Stimulated activated naive CD4-positive, alpha-beta T cell (primary cell): ENCODE measurements at places on chromosomes 3 and 15.

DNA sequence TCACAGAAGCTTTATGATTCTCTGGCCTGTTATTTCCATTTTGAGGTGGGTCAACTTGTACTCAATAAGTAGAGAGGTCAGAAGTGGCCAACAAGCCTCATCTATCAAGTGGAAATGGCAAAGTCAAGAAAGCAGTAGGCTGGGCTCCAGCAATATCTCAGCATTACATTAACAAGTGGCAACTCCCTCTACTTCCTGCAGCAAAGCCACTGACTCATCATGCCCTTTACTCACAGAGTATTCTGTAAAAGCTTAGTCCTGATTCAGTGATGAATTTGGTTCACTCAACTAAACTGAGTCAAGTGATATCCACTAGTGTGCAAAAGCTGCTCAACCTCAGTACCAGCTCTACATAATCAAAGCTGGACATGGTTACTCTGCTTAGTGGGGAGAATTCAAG is 954.6 kb downstream of the EPHA3 start:
- DNase-seq: no peak

GRCh38 chr3:165837058-165837525 is at the start of gene BCHE:
Gene BCHE, minus strand, starts transcription at chr3:165837423. Its CDS starts 6,390 bp downstream, at chr3:165831033.
- DNase-seq: no peak

- DNase-seq: no peak
Observed at GRCh38 chr3:185825639-185826481, 1.0 kb upstream of the IGF2BP2 start.

DNA sequence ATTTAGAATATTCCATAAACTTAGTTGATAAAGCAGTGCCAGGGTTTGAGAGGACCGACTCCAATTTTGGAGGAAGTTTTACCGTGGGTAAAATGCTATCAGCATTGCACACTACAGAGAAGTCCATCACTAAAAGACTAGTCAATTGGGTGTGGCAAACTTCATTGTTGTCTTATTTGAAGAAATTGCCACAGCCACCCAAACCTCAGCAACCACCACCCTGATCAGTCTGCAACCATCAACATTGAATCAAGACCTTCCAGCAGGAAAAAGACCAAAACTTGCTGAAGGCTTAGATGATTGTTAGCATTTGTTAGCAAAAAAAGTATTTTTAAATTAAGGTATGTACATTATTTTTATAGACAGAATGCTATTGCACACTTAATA is 60.5 kb downstream of the KLF13 start:
- no peak for DNase-seq

DNA sequence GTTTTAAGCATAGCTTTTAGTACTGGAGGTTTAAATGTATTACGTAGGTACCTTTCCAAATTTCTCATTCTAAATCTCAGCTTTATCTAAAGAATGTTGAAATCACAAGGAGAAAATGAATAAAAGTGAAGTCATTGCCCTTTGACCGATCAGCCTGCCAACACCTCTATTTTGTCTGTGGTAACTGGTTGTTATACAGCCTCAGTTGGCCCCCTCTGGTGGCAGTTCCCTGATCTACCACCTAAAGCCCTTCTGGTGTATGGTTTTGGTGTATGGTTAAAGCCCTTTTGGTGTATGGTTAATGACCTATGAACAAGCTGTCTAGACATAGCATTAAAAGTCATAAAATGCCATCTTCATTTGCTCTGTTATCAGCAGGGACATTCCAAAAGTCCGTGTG is 378.2 kb upstream of the AZI2 start:
- DNase-seq: no peak

- DNase-seq: no peak
Observed at GRCh38 chr3:112654979-112655378, 14.0 kb upstream of the CCDC80 start.
